Vagina (tissue), 2 donors: ENCODE measurements at places on chromosomes 6 and 20.
A peak's percentile ranks its signal among the peaks of the same experiment; 100 is the strongest.

DNA sequence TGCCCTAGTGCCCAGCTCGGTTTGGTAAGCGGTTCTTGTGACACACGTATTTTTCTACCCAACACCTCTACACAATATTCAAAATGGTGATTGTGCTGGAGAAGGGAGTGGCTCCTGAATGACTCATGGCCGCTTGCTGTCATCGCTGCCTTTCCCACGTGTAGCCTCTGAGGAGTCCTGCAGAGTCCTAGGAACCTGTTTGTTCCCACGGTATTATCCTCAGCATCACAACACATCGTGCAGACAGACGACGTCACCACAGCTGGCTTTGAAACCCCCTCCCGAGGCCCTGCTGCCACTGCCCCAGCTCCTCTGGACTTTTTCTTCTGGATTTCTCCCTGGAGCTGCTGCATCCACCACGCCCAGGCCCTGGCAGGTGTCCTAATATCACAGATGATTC is 353.5 kb downstream of the SMOC2 start:
- no peak for DNase-seq

DNA sequence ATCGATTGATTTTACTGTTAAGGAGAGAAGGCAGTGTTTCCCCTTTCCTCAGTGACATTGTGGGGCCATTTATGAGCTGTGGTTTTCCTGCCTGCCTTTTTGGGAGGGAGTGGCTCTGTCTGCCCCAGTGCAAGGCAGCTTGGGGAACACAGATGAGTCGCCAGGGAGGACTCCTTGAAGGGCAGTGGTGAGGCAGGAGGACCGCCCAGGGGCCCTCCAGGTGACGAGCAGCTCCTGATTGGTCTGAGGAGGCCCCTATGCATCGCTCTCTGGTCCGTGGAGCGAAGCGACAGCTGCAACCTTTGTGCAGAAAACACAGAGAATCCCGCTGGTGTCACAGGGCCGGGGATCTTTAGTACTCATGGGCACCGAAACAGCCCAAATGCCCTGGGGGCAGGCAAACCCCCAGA is 100.3 kb downstream of the TMEM242 start:
- peak; percentile 80 for DNase-seq

DNA sequence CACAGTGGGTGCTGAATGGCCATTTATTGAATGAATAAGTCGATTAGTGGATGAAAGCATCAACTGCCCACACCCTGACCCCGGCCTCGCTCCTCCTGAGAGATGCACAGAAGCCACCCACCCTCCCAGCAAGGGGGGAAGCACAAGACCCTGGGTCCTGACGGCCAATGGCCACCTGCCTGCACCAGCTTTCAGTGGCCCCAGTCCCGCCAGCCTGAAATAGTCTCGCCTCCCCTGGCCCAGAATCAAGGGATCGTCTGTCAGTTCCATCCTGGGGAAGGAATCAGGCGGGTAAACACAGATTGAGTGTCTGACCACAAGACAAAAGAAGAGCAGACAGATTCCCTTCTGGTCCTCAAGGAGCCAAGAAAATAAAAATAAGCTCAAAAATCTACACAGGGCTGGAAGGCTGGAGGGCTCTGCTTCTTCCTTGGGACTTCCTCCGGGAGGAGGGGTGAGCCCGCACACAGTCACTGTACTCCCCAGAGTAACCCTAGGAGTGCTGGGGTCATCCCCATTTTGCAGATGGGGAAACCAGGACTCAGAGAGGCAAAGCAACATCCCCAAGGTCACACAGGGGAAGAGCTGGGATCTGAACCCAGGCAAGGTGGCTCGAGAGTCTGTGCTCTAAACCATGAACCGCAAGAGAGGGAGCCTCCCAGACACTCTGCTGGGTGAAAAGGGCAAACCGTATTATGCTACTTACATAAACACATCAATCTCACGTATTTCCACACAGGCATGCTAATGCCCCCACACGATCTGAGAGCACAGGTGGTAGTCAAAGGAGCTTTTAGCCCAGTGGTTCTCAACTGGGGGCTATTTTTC is 7.8 kb downstream of the PREX1 start:
- no peak for DNase-seq

- DNase-seq: no peak
Measured at GRCh38 chr20:31698803-31699718, 23.6 kb downstream of the BCL2L1 start.

DNA sequence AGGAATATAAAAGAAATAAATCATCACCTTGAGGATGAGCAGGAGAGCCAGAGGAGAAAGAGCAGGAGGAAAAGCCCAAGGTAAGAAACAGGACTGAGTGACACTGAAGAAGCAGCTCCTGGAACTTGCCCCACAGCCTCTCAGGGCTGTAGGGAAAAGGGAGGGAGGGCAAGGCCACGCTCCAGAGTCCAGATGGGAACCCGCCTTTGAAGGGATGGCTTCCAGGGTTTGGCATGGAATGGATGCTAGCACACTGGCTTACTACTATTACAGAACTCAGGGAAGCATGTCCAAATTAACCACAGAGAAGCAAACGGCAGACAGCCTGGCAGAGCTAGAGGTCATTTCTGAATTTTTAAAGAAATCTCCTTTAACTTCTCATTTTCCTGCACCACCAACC is 26.8 kb downstream of the RALGAPA2 start:
- DNase-seq: no peak

GRCh38 chr20:35171753-35172433 is at the start of gene PROCR:
Gene PROCR, plus strand, starts transcription at chr20:35172072. Its CDS starts 83 bp downstream, at chr20:35172155.
- peak; percentile 97 for DNase-seq

- no peak for DNase-seq
Measured at GRCh38 chr6:137588472-137588871, 94.3 kb upstream of the OLIG3 start.

GRCh38 chr6:52641388-52641787 is 29.5 kb upstream of the TMEM14A start:
- no peak for DNase-seq

DNA sequence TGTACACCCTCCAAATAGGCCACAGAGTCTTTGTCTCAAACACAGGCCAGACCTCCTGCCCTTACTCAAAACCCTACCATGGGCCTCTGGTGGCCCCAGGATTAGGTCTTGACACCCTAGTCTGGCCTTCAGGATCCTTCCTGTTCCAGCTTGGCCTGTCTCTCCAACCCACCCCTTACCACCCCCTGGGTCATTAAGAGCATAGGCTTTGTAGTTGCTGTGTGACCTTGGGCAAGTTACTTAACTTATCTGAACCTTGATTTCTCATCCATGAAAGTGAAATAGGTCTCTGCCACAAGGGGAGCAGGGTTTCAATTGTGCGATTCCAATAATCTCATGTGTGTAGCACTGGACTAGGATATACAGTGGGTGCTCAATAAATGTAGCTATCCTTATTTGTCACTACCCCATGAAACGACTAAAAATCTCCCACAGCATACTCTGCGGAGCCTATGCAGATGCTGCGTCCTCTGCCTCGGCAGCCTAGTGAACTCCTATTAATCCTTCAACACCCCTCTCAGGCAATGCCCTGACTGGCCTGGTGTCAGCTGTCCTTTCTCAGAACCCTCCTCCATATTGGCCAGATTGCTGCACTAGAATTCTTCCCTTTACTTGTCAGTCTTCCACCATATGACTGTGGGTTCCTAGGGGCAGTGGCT is 39.7 kb upstream of the NOL4L start:
- no peak for DNase-seq

GRCh38 chr6:31737991-31738979 is 1.5 kb upstream of the MSH5 start:
- no peak for DNase-seq

DNA sequence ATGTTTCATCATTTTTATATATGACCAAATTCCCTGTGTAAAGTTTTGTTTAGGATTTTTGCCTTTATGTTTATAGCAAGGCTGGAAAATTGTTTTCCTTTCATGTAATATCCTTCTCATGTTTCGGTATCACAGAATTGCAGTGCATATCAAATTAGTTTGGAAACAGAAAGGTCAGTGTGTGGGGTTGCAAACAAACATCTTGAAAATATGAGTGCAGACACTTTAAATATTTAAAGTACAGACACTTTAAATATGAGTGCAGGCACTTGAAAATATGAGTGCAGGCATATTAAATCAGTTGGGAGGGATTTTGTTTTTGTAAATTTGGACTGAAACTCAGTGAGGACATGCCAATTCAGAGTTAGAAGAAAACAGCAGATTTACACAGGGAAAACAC is 6.5 kb downstream of the SLPI start:
- no peak for DNase-seq

- no peak for DNase-seq
Measured at GRCh38 chr6:28124350-28124970, at the start of gene ZSCAN16. Gene ZSCAN16, plus strand, starts transcription at chr6:28124609. Its CDS starts 835 bp downstream, at chr6:28125444.

DNA sequence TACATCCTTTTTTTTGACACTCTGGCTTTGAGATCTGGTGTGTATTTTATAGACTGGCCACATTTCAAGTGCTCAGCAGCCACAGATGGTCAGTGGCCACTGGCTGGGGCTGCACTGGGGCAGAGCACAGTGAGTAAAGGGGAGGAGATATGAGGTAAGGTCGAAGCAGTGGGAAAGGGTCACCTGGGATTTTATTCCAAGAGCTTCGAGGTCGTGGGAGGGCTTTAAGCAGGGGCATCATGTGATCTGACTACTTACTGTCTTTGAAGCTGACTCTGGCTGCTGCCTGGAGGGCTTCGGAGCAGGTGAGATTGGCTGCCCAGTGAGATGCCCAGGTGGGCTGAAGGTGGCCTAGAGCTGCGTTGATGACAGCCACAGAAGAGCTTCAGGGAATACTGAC is 6.7 kb downstream of the C20orf203 start:
- no peak for DNase-seq

GRCh38 chr6:15048367-15048766 is 197.5 kb upstream of the JARID2 start:
- no peak for DNase-seq

- DNase-seq: no peak
Measured at GRCh38 chr6:3581469-3581868, 124.6 kb upstream of the SLC22A23 start.

DNA sequence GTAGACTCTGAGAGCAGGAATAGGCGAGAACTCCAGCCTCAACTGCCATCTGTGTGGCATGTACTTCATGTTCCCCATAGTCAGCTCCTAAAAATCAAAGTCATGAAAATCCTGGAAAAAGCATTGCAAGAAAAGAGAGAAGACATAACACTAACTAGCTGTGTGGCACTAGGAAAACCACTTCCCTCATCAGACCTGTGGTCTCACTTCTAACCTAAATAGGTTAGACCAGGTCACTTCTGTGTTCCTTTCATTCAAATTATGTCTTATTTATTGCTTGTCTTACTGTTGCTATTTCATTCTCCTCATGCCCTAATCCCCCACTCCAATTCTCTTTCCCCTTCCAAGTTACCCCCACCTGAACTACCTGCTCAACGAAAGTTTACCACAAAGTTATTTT is 70.2 kb downstream of the TNFRSF21 start:
- DNase-seq: no peak

DNA sequence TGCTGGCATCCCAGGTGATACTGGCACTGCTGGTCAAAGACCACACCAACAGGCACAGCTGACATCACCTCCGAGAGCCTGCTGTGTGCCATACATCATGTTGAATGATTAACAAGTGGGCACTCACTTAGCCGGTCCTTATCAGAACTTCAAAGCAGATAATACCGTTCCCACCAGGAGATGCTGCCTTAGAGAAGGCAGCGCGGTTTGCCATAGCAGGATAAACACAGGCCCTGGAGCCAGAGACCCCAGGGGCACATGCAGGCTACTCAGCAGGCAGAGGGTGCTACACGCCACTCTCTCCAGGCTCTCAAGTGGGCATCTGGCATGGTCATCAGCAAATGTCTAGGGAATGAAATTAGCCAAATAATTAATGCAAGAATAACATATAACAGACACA is 86.5 kb upstream of the CST7 start:
- no peak for DNase-seq

DNA sequence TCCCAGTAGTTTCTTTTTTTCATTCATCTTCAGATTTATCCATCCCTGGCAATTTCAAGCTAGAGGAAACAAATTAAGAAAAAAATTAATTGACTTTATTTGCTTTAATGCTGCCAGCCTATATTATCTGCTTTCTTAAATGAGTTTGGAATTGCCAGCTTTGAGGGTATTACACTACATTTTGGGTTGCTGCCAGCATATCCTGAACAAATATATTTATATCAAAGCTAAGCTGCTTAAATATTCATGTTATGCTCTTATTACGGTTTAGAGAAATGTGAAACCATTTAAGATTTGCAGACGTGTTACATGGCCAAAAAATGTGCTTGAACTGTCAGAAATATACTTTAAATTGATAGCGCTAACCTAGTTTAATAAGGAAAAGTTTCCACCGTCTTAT is 59.7 kb downstream of the GRIK2 start:
- DNase-seq: no peak

GRCh38 chr6:36340618-36341454 is 4.1 kb upstream of the BNIP5 start:
- no peak for DNase-seq

GRCh38 chr6:145485288-145485687 is 250.0 kb downstream of the EPM2A start:
- no peak for DNase-seq

- DNase-seq: no peak
Measured at GRCh38 chr6:117441824-117442264, 16.1 kb upstream of the ROS1 start.

DNA sequence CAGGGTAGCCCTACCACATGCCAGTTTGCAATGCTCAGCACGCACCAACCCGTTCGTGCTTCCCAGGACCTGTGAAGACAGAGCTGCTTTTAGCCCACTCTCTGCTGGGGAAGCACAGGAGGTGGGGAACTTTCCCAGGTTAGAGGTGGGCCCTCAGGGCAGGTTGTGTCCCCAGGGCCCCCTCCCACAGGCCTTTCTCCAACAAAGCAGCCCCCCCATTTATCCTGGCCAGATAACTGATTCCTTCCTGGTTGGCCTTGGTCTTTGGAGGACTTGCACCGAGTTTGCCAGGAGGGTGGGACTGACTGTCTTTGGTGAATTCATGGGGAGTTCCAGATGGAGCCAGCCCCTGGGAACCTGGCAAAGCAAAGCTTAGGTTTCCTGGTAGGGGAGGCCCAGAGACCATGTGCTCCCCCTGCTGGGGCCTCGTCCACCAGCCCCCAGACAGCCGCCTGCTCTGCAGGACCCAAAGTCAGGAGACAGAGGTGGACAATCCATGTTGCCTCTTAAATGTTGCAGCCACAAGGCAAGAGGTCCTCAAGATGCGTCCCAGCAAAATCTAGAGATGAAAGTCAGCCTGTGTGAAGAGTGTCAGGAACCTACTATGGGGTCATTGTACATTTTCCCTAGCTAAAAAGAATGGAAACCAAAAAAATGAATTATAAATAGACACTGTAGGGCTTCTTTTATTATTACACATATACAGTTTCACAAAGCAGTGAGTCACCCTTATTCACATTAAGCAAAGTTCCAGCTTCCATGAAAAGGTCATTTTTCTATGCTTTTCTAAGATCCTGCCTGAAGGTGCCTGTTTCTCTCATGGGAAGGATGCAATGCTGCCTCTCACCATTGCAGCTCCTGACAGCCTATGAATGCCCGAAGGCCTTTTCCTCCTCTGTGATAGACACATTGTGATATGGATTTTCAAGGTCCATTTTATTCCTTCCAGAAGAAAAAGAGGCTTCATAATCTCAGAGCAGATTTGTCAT is 497.8 kb downstream of the PREX1 start:
- no peak for DNase-seq

DNA sequence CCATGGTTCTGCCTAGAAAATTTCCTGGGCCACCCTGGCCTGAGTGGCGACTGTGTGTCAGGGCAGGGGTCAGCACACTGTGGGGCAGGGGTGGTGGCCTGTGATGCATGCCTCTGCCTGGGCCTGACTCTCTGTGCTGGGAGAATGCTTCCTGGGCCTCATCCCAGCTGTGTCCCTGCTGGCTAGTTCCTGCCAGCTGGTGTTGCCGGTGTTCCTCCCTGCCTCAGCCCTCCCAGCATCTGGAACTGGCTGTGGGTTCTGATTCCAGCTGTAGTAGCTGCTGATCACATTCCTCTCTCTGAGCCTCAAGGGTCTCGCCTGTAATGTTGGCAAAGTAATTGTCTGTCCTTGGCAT is 101.5 kb downstream of the SYCP2 start:
- DNase-seq: no peak
